ENCODE measurements at places on chromosomes 3 and 15.
A peak's percentile ranks its signal among the peaks of the same experiment; 100 is the strongest.

DNA sequence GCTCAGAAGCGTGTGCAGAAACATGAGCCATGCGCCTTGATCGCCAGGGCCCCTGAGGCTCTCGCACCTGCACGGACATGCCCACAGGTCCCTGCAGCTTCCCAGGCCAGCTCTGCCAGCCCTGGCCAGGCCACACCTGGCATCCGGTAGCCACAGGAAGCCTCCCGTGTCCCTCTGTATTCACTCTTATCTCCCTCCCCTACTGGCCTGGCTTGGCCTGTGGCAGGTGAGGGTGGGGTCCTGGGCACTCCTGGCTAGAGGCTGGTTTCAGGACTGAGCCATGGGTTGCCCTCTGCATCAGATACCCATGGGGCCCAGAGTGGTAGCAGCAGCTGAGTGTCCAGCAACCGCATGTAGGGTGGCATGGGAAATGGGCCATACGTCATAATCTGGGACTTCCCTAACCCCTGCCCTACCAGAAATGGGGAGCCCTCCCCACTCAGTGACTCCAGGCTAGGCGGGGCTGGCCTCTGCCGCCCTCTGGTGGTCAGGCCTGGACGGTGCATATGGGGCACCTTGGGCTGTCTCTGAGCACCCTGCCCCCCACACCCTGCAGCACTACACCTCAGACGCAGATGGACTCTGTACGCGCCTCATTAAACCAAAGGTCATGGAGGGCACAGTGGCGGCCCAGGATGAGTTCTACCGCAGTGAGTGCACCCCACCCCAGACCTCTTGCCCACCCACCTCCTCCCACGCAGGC, 12.6 kb upstream of the LMAN1L start:
- peak; percentile 94 for DNase-seq

DNA sequence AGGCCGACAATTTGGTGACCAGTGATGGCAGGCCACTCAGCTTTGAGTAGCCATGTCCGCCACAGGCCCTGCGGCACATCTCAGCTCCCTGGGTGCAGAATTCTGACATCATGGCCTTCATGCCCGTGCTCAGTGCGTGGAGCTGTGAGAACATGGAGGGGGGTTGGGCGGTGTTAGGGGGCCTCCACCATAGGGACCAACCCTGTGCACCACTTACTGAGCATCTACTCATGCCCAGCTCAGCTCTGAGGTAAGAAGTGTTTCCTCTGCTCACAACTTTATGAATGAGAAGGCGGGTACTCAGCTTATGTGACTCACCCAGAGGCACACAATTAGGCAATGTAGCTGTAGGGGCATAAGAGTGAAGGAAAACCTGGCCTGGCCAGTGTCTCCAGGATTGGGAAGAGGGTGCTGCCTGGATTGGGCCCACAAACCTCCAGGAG, 10.5 kb downstream of the ACOX2 start:
- no peak for DNase-seq

DNA sequence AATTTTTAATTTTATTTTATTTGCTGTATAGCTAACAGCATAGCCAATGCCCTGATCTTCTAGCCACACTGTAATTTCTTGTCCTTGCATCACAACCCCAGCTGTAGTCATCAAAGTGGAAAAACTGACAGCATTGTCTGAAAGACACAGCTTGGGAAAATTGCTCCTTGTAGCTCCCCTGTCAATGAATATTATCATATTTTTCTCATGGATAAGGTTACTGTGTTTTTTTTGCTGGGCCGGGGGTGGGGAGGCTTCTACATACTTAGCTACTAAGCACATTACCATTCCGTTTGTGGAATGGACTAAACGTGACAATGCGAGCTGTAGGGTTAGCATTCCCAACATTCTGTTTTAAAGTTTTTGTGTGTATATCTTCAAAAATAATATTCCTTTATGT, 381.3 kb downstream of the TIGIT start:
- DNase-seq: no peak

DNA sequence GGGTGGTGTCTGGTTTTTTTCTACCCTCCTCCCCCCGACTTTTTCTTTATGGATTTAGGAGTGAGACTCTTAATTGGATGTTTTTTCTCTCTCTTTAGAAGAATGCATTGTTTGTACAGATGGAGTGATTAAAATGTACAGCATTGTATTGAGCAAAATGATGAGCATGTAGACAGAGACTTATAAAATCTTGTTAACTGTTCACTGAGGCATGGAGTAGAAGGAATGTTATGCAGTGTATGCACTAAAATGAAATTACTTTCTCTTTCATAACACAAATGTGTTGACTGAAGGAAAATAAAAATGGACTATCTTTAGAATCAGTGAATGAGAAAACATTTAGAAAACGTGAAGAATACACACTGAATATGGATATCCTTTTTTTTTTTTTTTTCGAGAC, 39.8 kb downstream of the ZFAND6 start:
- DNase-seq: no peak

- DNase-seq: no peak
Measured at GRCh38 chr3:52196977-52197376, 983 bp upstream of the ALAS1 start.

GRCh38 chr15:70286113-70286806, 188.5 kb upstream of the TLE3 start:
- DNase-seq: no peak

- DNase-seq: no peak
Measured at GRCh38 chr3:49872801-49873281, 3.1 kb upstream of the CAMKV start.

DNA sequence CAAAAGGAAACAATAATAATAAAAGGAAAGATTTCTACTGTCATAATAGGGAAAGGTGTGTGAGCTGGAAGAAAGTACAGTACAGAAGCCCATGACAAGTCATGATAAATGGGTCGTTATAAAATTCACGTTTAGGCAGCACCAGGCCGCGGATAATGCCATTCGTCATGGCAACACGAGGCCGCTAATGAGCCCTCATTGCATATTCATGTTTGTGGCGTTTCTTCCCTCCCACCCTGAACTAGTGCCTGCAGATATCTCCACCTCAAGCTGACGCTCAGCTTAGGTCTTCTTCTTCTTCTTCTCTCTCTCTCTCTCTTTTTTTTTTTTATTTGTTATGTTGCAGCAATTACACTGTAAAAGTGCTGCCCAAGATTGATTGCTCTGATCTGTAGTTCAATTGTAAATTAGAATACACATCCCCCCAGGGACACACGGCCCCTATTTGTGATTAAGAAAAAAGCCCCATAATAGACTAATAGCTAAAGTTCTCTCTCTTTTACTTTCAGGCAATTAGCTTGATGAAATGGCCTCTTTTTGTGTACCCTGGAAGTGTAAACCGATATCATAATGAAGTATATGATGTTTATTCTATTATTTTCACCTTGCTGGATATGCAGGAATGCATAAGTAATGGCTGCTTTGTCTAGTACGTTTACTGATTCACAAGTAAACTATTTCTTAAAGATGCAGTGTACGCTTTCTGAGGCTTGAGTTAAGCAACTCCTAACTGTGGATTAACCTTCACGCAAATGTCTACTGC, 61.9 kb upstream of the NR2F2 start:
- no peak for DNase-seq

- no peak for DNase-seq
Measured at GRCh38 chr3:72951259-72951722, 45.3 kb upstream of the PPP4R2 start.

DNA sequence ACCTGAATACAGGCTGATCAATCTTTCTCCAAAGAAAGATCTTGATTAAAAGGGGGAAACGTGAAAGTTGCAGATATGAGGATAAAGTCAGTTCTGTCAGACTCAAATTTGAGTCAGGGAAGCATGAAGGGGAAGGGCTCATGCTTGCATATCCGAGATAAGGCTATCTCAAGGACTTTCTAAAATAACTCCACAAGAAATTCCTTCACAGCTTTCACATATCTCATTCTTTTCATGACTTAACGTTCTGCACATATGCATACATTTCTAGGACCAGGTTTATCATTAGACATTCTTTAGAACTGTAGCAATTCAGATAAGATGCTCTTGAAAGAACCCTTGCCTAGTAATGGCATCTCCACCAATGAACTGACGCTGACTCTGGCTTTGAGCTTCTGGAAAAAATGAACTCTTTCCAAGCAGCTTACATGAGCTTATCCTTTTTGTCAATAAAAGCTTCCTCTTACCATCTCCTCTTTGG, 15.9 kb downstream of the SH3GL3 start:
- no peak for DNase-seq

DNA sequence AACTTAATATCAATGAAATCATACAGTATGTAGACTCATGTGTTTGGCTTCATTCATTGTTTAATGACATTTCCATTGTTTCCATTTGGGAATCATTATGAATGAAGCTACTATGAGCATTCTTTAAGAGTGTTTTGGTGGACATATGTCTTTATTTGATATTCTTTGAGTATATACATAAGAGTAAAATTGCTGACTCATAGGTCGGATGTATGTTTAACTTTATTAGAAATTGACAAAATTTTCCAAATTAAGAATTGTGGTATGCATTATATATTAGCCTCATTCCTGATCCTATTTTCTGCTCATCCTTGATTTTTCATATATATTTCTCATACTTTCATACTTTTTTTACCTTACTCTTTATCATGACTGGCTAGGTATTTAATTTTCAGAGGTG, 28.7 kb upstream of the CMC1 start:
- no peak for DNase-seq

GRCh38 chr15:57528940-57529565, 62.7 kb upstream of the MYZAP start:
- no peak for DNase-seq

GRCh38 chr15:98923171-98923570, 84.4 kb downstream of the PGPEP1L start:
- no peak for DNase-seq

DNA sequence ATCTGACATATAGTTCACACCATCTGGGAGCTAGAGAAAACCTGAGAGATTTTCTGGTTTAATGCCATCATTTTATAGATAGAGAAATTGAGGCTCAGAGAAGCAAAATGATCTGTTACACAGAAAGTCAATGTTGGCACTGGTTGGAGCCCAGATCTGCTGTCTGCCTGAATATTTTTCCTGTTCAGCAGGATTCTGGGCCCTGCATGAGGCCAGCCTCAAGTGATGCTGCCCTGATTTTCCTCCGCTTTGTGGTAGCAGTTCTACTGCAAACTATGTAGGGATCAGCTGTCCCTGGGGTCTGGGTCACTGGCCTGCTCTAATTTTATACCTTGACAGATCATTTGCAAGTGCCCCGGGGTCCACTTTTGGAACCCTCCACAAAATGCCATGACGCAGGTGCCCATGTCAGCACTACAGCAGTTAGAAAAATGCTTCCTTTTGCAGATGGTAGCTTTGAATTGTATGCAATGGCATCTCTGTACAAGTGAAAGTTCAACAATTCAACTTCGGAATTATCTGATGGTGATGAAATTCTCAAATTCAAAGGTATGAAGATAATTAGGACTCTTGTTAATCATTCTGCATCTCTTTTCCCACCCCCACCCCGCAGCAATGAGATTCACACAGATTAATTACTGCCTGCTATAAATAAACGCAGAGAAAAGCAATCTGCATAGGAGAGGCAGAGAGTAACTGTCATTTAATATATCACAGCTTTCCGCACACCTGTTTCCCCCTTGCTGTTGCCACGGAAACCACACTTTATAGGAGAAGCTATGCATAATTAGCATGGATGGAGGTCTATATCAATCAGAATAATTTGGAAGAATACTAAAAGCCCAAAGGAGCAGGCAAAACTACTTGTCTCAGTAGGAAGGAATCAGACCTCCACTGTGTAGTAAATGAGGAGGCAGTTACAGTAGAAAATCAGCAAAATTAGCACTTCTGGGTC, 222.6 kb downstream of the PDCD6IP start:
- no peak for DNase-seq

GRCh38 chr3:21331321-21331720, 419.7 kb downstream of the ZNF385D start:
- no peak for DNase-seq

DNA sequence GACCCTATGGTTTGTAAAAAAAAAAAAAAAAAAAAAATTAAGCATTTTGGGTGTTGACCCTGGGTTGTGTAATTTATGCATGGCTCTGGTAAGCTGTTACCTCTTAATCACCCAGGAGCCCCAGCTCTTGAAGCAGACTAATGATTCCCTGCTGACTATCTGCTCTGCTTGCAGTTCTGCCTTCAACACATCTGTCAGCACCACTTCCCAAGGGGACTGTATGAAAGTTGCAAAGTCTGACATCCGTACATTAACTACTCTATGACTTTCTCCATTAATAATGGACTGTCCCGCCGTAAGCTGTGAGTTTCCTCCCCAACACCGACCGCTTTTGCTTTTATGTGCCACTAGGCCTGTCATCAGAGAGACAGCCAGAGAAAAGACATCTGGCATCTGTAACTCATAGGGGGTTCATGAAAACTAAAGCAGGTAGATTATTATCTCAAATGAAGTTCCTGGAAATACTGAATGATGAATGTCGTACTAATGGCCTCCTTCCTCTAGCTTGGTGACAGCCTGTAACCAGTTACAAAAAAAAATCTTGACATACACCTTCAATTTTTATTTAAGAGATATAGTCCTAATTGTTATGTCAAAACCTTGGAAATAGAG, 271.5 kb downstream of the IL5RA start:
- peak; percentile 52 for DNase-seq

- no peak for DNase-seq
Measured at GRCh38 chr3:30667280-30667651, 60.9 kb downstream of the TGFBR2 start.

- no peak for DNase-seq
Measured at GRCh38 chr15:68497206-68497910, 65.4 kb upstream of the ITGA11 start.

- DNase-seq: no peak
Measured at GRCh38 chr3:26100176-26100575, 310.3 kb downstream of the OXSM start.

DNA sequence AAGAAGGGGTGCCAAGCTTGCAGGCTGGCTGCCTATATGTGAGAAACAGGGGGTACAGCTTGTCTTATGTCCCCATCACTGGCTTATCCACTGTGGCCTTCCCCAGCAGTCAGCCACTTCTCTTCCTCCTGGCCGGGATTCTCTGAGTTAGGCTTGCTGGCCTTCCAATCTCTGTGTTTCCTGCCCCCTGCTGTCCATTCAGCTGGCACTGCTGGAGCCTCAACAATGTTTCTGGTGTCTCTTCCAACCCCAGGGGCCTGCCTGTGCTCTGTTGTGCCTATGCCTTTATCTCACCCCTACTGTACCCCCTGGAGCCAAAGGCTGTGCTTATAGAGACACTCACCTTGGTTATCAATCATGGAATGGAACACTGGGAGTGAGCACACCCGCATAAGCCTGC, 36.5 kb downstream of the ANAPC13 start:
- DNase-seq: peak; percentile 80

GRCh38 chr3:171379961-171380483, 80.2 kb downstream of the TNIK start:
- no peak for DNase-seq

GRCh38 chr15:77069521-77070121, 1.3 kb downstream of the TSPAN3 start:
- no peak for DNase-seq

DNA sequence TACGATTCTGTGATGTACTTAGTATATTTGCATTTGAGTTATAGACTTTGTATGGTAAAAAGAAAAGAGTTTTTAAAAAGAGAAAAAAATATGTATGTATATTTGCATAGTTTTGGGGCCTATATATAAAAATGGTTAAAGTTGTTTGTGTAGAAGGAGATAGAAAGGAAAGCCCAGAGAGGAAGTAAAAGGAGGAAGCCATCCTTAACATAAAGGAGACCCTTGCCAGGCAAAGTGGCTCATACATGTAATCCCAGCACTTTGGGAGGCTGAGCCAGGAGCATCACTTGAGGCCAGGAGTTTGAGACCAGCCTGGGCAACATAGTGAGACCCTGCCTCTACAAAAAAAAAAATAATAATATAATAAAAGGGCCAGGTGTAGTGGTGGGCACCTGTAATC, 8.4 kb downstream of the SNAP23 start:
- DNase-seq: no peak
